ENCODE measurements at places on chromosomes 11 and 22.
A peak's percentile ranks its signal among the peaks of the same experiment; 100 is the strongest.

- peak; percentile 71 for DNase-seq
These were observed 93.1 kb upstream of the ZC3H12C start for GRCh38 chr11:110000031-110000502.

GRCh38 chr11:9752091-9752490, 88.2 kb downstream of the SWAP70 start:
- no peak for DNase-seq

GRCh38 chr22:23828800-23829680, 9.8 kb downstream of the DERL3 start:
- no peak for DNase-seq

GRCh38 chr11:76880314-76880713, 19.6 kb downstream of the ACER3 start:
- no peak for DNase-seq

DNA sequence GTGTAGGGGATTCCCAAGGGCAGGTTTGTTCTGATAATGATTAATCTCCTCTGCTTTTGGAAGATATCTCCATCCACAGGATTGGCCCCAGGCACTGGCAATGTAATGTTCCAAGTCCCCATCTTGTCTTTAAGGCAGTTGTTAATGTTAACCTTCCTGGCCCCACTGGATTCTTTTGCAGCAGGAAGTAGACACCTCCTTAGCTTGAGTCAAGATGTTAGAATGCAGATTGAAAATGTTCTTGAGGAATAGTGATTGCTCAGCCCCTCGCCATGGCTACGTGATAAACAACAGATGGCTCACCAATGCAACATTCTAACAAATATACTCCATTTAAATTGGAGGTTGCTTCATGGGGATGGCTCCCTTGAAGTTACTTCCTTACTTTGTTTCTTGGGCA, 7.3 kb downstream of the HEPHL1 start:
- DNase-seq = peak; percentile 12

DNA sequence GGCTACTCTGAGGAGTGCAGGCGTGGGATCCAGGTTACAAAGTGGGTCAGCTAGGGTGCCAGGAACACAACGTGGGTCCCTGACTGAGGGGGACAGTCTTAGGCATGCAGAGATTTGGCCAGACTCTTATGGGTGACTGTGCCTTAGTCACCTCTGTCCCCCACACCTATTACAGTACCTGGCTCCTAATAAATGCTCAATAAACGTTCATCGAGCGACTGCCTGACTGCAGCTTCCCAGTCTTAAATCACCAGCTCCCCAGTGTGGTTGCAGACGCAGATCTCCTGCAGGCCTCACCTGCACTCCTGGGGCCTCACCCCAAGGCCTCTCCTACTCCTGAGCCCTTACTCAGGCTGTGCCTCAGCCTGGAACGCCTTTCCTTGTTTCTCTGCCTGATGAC, 3.2 kb upstream of the SUN2 start:
- no peak for DNase-seq

All from RKO (cell line).